ENCODE measurements at places on chromosomes 12 and 14.

- DNase-seq, result no peak
These were observed 79.4 kb upstream of the DCN start for GRCh38 chr12:91261820-91262676.

GRCh38 chr12:87809916-87810315 is 219.3 kb downstream of the C12orf50 start:
- DNase-seq, result no peak

GRCh38 chr12:132909030-132909368 is 21.6 kb upstream of the CHFR start:
- no peak for DNase-seq

GRCh38 chr12:31780096-31780495 is 51.3 kb upstream of the AMN1 start:
- DNase-seq, result no peak

GRCh38 chr12:109717390-109718357 is 4.0 kb downstream of the FAM222A start:
- no peak for DNase-seq

DNA sequence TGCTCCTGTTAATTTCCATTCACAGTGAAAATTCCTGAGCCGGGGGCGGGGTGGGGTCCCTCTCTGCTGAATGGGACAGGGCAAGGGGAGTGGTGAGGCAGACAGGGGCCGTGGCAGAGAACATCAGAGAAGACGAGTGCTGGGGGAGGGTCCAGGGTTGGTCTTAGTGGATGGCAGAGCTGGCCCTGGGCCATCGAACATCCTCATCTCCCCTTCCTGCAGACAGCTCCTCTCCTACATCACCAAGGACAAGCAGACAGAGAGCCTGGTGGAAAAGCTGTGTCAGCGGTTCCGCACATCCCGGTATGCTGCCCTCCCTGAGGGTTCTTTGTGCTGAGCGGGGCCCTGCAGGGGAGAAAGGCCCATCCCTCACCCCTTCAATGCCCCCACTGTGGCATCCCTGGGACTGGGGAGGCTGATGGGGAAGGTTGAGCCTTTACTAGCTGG is 5.0 kb upstream of the GAPDH start:
- DNase-seq, result no peak

DNA sequence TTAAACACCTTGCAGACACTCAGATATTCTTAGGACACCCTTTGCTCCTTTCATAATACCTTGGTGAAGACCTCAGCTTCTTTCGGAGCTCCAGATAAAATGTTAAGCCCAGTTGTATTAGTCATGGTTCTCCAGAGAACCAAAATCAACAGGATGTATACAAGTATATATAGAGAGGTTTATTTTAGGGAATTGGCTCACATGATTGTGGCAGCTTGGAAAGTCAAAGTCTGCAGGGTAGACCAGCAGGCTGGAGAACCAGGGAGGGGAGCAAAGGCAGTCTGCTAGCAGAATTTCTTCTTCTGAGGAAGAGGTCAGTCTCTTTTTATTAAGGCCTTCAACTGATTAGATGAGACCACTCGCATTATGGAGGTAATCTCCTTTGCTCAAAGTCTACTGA is 6.9 kb upstream of the IGF1 start:
- DNase-seq, result no peak

DNA sequence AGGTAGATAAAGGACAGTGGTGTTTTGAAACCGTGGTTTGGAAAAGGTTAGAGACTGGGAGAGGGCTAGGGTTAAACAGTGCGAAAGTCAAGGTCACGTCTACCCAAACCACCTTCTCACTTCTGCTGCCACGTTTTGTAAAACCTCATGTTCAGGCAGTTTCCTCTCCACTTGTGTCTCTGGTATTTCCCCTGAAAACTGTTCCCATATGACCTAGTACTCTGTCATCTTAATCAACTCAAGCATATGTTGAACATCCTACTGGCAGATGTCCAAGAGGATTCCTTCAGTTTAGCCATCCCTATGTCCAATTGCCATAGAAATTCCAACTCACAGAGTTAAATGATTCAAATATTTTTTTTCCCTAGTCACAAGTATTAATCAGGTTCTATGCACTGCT is 17.4 kb downstream of the CLEC4C start:
- DNase-seq, result no peak

DNA sequence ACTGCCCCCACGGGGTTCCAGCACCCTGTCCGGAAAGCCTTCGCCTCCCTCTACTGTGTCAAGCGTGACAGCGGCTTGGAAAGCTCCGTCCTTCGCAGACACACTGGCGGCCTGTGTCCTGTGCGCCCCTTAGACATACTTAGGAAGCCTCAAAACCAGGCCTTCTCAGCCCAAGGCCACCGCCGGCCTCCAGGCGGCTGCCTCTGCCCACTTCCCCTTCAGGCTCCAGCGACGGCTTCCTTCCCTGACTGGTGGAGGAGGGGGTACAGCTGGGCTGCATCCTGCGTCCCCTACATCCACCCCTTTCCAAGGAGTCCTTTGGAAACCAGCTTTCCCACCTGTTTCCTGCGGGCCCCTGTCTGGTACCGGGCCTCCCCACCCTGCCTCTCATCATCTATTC is 2.5 kb upstream of the CACNA2D4 start:
- peak; percentile 2 for DNase-seq

GRCh38 chr14:96146131-96146771 is 58.4 kb upstream of the BDKRB2 start:
- peak; percentile 72 for DNase-seq

Data from GM03348 (cell line).